ENCODE measurements at places on chromosomes 4 and X.

DNA sequence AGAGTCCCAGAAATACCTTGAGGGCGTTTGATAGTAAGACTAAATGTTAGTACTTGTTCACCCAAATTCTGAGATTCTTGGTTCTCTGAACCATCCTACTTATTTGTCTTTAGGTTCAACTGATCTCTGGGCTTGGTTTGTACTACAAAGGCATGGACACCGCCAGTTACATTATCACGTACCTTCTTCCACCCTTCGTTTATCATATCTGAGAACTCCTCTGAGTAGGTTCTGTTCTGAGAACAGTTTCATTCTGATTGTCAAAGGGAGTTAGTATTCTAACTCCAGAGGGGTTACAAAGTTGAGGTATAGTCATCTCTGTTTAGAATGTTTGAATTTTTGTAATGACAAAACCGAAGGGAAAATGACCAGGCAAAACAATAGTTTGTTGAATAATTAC is 19.3 kb downstream of the ZFX start:
- no peak for DNase-seq

- no peak for DNase-seq
These were observed 578.7 kb downstream of the BCOR start for GRCh38 chrX:39519030-39519488.

- DNase-seq = no peak
These were observed 132.6 kb upstream of the SLIT2 start for GRCh38 chr4:20119141-20119540.

DNA sequence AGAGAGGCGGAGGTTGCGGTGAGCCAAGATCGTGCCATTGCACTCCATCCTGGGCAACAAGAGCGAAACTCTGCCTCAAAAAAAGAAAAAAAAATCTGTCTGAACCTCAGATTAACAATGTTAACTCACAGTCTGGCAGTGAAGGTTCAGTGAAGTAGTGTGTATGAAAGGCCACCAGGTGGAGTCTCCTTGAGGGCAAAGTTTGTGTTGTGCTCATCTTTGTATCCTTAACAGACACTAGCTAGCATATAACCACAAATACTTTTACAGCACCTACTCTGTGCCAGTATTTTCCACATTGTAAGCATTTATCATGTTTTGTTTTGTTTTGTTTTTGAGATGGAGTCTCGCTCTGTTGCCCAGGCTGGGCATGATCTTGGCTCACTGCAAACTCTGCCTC is 46.0 kb upstream of the MGST2 start:
- DNase-seq = no peak

- no peak for DNase-seq
These were observed 327.1 kb downstream of the PTTG2 start for GRCh38 chr4:38287101-38287851.

- no peak for DNase-seq
These were observed 156.7 kb upstream of the FAM47A start for GRCh38 chrX:34288782-34289181.

DNA sequence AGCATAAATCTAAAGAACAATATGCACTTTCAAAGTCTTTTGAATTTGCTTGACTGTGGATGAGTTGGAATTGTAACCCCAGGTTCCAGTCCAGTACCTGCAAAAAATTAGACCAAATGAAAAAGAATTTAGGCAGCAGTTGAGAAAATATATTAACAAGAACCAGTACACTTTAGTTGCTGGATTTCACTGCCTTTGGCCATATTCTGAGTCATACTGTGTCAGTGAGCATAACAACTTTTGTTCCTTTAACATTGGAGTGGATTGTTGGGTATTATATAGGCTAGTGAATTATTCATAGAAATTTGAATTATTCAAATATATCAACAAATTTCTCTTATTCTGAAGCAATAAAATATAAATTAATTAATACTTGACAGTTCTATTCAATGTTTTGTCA is 101.5 kb upstream of the SMAD1 start:
- DNase-seq = no peak

DNA sequence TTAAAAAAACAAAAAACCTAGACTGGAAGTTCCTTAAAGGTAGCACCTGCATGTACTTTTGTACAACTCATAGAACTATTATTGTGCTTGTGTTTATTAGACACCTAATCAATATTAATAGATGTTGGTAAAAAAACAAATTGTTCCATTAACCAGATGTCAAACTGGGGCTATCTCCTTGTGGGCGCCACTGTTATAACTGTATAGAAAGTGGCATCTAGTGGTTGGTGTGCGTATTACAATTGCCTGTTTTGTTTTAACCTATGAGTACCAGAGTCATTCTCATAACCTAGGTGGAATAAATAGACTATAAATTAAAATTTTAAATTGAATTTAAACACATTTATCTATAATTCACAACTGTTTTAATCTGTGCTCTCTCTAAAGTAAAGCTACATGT is 97.4 kb downstream of the COL4A5 start:
- DNase-seq = no peak

GRCh38 chr4:187921946-187922623 is 73.5 kb upstream of the ZFP42 start:
- no peak for DNase-seq

- DNase-seq = no peak
These were observed 47.6 kb downstream of the NHSL2 start for GRCh38 chrX:71958281-71958675.

Data from stimulated activated CD8-positive, alpha-beta memory T cell treated with anti-CD3 and anti-CD28 coated beads, Interleukin-15, amount 100 ng/mL, for 1 hour (primary cell).